ENCODE measurements at places on chromosomes 3 and 15.

DNA sequence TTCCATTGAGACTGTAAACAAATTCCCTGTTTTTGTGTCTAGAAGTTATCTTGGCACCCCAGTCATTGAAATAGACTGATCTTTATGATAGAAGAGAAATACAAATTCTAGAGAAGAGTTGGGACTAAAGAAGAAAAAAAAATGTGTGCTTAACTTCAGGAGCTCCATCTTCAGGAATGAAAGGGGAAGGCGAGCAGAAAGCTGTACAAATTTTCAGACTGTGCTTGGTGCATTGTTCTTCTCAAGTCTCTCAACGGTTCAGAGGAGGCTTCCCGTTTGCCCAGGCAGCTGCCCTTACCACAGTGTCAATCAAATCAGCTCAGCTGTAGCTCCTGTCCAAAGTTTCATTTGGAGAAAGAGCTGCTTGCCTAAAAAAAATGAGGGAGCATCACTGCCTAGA lies 41.7 kb downstream of the OXSM start:
- DNase-seq = peak; percentile 46

DNA sequence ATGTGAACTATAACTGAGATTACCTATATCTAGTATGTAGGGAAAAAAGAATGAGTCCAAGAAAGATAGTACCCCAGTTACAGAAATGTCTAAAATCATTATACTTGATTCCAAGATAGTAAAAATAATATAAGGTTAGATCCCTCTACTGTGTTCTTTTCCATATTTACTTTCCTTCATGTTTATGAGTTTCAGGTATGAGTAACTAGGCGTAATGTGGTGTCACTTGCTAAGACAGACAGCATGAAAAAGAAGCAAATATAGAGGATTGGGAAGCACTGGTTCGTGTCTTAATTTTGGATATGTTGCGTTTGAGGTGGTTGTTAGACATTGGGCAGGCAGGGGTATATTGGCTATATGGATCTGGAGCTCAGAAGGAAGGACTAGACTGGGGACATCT lies 168.1 kb upstream of the PFN2 start:
- DNase-seq = peak; percentile 26

- DNase-seq = no peak
Observed at GRCh38 chr3:41138146-41138545, 61.2 kb upstream of the CTNNB1 start.

DNA sequence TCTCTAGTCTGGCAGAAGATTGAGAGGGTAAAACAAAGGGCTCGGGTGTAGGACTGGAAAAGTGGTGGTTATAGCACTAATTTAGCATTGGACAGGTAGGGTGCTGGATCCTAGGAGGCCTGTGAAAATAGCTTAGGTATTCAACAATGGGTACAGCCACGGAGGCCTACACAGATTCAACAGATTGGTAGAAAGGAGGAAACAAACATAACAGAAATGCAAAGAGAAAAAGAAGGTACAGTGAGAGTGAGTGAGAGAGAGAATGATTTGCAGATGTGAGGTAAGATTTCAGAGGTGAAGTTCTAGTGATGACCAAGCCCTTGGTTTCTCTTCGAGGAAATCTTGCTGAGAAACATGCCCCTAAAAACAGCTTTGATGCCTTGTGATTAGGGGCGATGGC lies 37.9 kb downstream of the ADIPOQ start:
- no peak for DNase-seq

DNA sequence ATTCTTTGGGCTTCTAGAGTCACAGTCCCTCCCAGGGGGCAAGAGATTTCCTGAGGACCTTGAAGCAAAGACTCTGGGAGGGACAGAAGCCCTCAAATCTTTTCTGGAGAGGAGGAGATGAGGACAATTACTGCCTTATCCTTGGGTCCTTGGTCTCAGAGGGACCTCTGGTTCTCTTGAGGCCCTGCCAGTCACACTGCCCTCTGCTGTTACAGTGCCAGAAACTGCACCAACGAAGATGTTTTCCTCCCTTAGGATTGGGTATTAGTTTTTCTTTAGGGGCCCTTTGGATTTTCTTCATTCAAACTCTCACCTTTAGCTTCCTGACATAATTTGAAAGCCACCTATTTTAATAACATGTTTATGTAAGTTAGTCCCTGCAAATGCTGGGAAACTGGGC lies 58.2 kb upstream of the SCN5A start:
- peak; percentile 8 for DNase-seq

Data from PC-3 (cell line).